ENCODE measurements at places on chromosomes 5 and 9. TPM values are rescaled to one million over a fixed set of nuclear protein-coding genes. Genes with fewer than 3 reads are reported as not detected.

GRCh38 chr9:18143073-18143745, 330.7 kb upstream of the ADAMTSL1 start:
- DNase-seq: peak; percentile 8

- DNase-seq: no peak
Observed at GRCh38 chr5:141050622-141051520, at the start of gene PCDHB1. Gene PCDHB1, plus strand, starts transcription at chr5:141051374. Its CDS starts 97 bp downstream, at chr5:141051471.

Gene FOXD4L6
- total RNA-seq: not detected

Gene KIF20A
- 12.1 TPM for total RNA-seq

DNA sequence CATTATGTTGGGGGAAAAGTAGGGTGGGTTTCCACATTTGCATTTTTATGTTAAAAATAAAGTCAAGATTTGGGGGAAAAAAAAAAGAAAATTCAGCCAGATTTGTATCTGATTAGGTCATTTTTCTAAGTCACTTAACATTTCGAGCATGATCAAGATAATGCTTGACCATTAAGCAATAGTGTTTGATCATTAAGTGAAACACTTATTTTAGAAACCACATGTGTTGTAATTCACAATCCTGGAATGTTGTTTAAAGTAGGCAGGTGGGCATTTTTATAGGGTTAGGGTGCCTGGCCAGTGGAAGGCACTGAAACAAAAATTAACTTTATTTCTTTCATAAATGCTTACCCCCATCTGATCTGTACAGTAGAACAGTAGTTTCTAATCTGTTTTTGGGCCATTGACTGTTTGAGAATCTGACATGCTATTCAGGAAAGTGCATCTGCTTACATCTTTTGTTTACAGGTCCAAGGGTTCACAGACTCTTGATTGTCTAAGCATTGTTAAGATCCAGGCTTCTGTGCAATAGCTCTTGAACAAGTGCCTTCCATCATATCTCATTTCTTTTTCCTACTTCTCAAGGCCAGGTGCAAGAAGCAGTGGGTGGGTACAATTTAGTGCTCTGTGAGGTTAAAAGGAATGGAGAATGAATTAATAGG, 9.1 kb downstream of the ZCCHC9 start:
- no peak for DNase-seq

DNA sequence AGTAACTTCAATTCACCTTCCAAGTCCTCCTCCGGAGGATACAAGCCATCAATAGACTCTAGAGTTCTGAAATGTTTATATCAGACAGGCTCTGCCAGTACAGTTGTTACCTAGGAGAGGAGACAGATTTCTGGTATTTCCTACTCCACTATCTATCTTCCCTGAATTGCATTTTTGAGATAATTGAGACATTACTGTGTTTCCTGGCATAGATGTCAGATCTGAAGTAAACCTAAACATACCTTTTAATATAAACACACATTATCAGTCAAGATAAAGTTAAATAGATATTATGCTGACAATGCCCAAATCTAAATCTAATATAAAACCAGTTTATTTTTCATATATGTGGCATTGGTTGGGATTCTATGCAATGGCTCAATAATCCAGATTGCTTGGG, 8.2 kb upstream of the TYRP1 start:
- DNase-seq: no peak

Gene NPR2
- 17.6 TPM for total RNA-seq

DNA sequence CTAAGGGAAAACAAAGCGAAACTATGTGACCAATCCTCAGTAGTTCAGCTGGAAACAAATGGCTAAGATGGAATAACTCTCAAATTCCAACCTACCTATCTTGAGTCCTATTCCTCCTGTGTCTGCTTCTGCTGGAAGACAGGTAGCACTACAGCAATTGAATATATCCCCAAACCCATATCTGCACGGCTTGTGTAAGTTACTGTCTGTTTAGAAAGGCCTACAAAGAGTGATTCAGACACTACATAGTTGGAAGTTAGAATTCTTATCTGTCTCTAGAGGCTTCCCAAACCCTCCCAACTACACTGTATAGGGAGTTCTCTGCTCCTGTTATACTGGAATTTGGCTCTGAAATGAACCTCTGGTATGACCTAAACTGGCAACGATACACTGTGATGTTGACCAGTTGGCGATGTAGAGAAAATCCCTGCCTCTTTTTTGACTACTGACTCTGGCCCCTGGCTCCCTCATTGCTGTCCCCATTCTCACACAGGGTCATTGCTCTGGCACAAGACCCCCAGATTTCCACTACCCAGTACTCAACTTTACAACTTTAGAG, 22.6 kb upstream of the NADK2 start:
- no peak for DNase-seq

Gene PTPN3
- 15.1 TPM for total RNA-seq

DNA sequence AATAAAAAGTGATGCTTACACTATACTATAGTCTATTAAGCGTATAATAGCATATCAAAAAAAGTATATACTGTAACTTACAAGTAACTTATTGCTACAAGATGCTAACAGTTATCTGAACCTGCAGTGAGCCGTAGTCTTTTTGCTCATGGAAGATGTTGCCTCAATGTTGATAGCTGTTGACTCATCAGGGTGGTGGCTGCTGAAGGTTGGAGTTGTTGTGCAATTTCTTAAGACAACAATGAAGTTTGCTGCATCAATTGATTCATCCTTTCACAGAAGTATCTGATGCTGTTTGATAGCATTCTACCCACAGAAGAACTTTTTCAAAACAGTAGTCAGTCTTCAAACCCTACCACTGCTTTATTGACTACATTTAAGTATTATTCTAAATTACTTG, 7.8 kb upstream of the C9orf40 start:
- DNase-seq: no peak

- no peak for DNase-seq
Observed at GRCh38 chr9:80503671-80504281, 932.0 kb downstream of the TLE4 start.

Gene SMAD5
- 54.7 TPM for total RNA-seq

DNA sequence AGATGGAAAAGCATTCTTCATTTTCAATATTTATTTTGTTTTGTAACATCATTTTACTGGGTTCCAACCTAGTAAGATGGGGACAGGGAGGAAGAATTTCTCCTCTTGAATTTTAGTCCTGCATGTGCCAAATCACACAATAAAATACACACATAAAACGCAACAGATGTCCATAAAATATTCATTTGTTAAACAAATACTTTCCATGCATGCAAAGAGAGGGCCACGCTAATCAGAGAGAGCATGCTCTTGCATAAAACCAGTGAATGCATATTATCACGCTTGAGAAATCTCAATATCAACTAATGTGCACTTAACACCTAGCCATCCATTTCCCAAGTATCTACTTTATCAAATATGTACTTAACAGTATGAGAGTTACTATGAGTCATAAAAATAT, 212.6 kb upstream of the TARS1 start:
- DNase-seq: no peak

Gene HMCN2
- 3.7 TPM for total RNA-seq

DNA sequence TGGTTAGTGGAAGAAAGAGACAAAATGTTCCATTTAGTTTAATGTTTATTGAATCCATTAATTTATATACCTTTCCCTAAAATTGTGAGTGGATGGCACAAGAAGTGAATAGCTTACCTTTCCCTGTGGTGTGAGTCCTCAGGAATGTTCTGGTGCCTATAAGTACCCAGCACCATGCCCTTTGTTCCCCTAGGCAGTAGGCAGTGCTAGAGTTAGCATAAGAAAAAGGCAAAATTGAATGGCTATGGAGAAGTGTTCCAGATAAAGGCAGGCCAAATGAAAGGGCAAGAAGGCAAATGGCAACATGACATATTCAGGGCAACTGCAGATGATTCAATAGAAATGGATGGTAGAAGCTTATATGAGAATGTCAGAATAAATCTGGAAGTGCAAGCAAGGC, 370.8 kb upstream of the PTGER4 start:
- no peak for DNase-seq

DNA sequence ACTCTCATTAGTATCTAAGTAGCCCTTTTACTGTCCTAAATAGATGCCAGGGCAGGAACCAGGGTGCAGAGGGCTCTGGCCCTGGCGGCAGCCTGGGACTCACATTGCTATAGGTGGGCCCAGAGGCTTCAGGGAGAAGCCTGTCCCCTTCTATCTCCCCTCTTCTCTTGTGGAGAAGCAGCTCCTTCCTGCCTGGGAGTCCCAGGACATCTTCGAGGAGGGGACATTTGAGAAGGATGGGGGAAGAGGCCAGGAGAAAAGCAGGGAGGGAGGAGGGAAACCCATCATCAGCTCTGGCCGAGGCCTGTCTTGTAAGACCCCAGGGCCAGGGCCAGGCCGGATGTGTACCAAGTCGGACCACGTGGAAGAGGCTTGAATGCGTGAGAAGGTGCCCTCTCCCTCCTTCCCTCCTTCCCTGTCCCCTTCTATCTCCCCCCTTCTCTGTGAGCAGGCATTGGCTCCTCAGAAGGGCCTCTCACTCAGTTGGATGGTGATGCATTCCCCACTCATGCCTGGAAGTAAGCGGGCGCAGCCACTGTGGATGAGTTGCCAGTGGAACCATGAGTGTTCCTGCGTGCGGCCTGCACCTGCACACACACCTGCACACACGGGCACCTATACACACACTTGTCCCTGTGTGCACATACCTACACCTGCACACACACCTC, 20.7 kb upstream of the LPCAT1 start:
- peak; percentile 60 for DNase-seq

Gene PCDHGA8
- 0.76 TPM for total RNA-seq
